ENCODE measurements at places on chromosomes 1 and 21.

DNA sequence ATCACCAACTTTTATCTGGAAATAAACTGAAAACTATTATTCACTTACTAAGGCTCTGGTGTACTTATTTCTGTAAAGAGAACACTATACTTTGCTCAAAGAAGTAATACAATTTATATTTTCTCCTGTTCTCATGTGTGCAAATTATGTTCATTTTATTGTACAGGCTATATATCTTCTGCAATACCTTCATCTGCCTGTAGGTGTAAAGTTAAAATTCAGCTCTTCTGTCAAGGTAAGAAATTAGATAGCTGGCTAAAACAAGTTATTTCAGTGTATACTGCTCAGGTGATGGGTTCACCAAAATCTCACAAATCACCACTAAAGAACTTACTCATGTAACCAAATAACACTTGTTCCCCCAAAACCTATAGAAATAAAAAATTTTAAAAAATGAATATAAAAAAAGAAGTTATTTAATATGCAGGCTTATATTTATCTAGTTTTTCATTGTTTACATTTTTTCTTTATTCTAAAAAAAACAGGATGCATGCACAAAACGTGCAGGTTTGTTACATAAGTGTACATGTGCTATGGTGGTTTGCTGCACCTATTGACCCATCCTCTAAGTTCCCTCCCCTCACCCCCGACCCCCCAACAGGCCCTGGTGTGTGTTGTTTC is 81.5 kb downstream of the PTGER3 start:
- DNase-seq = no peak

- DNase-seq = no peak
These were observed 10.2 kb upstream of the CYP4X1 start for GRCh38 chr1:47013293-47013692.

DNA sequence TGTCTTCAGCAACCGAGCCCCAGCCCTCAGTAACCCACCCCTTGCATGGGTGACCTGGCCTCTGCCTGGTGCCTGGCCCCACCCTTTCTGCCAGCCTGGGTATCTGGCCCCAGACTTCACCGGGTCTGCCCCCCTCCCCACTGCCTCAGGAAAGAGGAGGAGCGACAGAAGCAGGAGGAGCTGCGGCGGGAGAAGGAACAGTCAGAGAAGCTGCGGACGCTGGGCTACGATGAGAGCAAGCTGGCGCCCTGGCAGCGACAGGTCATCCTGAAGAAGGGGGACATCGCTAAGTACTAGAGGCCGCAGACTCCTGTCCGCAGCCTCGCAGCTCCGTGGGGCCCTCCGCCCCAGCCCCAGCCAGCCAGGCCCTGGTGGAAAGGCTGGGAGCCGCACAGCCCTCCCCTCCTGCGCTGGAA is 6.1 kb downstream of the TNFRSF25 start:
- DNase-seq = no peak

- no peak for DNase-seq
These were observed 10.1 kb downstream of the LRRC71 start for GRCh38 chr1:156930483-156930882.

DNA sequence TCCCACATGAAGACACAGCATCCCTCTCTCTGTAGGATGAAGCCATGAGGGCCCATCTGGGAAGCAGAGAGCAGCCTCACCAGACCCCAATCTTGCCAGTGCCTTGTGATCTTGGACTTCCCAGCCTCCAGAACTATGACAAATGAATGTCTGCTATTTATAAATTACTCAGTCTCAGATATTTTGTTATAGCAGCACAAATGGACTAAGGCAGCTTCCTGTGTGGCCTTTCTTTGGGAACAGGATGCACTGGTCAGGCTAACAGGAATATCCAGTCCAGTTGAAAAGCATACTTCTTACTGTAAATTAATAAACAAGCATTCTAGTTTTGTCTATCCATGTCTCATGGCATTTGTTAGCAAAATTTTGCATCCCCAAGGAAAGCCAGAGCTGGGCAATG is 134.1 kb upstream of the ETV3 start:
- no peak for DNase-seq

DNA sequence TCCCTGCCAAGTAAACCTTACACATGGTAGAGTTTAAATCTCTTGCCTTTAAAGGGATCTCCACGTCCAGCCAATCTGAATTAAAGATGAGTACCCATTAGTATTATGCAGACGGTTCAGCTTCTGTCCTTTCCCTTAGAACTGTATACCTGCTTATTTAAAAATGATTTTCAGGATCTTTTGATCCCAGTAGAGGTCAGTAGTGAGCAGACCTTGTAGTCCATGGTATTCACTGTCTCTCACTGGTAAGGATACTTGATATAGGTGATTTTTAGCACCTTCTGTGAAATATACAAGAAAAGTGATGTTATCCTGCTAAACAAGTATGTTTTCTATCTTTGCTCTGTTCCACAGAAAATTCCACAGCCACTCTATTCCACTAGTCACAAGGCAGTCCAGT is 1211.6 kb upstream of the ADGRL4 start:
- DNase-seq = peak; percentile 27

DNA sequence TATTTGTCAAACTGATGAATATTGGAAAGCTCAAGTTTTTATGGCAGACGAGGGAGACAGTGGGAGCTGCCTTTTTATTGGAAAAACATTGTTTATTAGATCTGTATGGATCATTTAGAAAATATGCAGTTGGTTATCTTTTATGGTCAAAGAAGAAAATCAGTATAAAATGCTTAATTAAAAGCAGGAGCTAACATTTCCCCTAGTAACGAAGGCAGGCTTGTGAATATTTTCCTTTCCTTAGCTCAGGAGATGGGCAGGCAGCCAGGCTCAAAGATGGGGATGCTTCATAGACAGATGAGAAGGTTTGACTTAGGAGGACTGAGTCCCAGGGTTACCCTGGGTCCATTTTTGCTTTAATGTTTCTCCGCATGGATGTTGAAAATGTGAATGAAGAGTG is 26.0 kb downstream of the ROR1 start:
- DNase-seq = no peak

DNA sequence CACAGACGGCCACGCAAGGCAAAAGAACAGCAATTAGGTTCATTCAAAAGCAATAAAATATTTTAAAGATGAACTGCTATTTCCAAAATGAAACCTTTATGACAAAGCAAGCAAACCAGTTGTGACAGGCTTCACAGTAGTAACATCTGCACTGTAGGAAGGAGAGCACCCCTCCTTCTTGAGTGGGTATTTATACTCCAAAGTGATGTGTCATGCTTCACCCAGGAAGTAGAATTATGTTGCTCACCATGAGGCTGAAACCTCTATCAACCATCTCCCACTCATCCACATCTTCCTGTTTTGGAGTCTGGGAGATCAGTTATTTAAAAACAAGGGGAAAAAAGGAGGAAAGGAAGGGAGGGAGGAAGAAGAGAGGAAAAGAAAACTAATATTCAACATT is 885 bp downstream of the OR2T10 start:
- DNase-seq = no peak

DNA sequence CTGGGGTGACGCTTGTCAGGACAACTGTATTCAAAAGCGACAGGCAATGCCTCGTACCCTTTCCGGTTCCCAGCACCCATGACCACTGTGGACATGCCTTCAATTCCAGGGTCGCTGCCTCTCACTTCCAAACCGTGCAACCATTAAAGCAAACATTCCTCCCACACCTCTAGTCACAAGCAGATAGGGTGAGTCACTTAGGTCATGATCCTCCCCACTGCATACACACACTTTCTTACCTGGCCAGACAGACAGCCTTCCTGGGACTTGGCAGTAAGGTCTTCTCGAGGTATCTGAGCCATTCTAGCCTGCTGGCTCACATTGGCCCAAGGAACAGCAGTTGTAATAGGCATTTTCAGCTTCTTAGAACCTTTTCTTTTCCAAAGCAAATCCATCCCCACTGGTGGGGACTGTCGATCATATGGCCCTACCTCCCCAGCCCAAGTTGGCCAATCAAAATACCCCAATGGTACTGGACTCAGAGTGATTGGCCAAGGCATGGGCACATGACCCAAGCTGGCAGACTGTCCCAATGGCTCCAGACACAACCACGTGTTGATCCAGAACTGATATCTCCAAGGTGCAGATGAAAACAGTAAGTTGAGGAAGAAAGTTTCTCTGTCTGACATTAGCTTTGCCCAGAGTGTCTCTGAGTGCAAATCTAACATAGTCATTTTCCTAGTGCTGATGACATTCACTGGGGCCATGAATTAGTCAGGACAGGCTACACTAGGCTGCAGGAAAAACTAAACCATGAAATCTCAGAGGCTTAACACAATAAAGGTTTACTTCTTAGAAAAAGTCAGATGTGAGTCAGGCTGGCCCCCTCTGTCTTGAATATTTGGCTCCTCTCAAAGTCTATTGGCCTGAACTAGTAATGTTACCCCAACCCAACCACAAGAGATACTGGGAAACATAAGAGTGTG is 113.8 kb downstream of the RRAGC start:
- DNase-seq = no peak

- no peak for DNase-seq
These were observed 40.4 kb downstream of the MPZL1 start for GRCh38 chr1:167762061-167762746.

DNA sequence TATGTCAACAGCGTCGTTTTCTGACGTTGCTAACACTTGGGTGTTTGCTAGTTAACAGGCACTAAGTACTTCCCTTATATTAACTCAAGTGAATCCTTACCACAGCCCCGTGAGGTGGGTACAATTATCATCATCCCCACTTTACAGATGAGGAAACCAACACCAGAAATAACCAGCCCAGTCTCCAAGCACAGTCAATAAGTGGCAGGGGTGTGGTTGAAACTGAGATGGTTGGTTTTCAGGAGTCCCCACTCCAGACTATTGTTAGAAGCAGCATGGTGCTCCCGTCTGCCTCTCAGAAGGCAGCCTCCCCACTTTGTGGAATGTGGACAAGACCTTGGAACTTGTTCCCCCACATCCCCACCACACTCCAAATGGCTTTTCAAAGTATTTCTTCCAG is 45.7 kb upstream of the ACOT11 start:
- DNase-seq = no peak

- no peak for DNase-seq
These were observed 38.6 kb downstream of the GADD45A start for GRCh38 chr1:67723620-67724019.

DNA sequence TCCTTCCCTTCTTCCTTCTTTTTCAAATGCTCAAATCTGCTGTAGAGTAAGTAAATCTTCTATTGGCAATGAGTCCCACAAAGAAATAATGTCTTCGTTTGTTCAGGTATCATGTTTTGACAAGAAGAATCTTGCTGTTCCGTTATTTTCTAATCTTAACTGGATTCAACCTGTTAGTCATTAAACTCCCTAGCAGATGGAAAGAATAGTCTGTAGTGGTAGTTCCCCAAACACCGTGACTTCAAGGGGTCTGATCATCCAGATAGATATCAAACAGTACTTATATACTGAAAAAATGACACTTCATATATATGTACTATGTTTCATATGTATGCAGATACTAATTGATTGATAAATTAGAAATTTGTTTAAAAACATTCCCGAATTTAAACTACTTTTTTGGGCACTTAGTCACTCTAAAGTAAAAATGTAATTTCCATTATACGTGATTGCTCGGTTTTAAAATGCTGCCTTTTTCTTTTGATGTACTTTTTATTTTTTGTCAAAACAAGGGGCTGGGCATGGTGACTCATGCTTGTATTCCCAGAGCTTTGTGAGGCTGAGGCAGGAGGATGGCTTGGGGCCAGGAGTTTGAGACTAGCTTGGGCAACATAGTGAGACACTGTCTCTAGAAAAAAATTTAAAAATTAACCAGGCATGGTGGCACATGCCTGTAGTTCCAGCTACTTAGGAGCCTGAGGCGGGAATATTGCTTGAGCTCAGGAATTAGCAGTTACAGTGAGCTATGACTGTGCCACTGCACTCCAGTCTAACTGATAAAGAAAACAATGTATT is 335.7 kb upstream of the SNX7 start:
- DNase-seq = peak; percentile 75

DNA sequence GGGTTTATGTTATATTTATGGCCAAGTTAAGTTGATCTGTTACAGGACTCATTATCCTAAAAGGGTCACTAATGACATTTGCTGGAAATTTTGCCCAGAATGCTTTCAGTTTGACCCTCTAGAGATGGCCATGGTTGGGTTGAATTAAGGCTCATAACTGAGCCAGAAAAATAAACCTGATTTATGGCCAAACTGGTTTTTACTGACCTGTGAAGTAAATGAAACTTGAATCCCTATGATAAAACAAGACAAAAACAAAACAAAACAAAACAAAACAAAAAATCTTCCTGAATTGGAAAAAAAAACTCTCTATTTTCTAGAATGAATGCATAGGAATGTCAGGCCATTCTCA is 72.5 kb upstream of the CLDN14 start:
- DNase-seq = no peak

GRCh38 chr1:12552951-12553921 is 64.8 kb downstream of the DHRS3 start:
- no peak for DNase-seq

GRCh38 chr1:159556931-159557369 is 21.1 kb upstream of the OR10J5 start:
- DNase-seq = no peak

GRCh38 chr1:7781923-7782495 is 2.1 kb upstream of the PER3 start:
- no peak for DNase-seq
